ENCODE measurements at places on chromosomes 7 and 10.

DNA sequence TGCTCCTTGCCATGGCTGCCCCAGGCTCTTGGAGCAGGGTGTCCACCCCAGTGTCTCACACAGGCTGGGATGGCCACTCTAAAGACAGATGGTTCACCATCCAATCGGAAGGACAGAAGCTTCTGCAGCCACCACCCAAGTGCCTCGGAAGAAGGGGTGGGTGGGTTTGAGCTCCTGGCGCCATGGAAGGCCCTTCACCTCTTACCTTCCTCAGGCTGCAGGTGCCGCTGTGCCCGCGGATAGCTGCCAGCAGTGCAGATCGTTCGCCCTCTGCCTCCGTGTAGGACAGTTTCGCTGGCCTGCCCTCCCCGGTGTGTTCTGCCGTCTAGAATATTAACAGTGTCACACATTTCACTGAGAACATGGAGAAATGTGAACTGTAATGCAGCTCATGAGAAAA lies 243.6 kb upstream of the GRB10 start:
- DNase-seq = no peak

- no peak for DNase-seq
Observed at GRCh38 chr10:114029655-114030054, 14.0 kb upstream of the ADRB1 start.

- no peak for DNase-seq
Observed at GRCh38 chr7:30984359-30985107, 20.8 kb downstream of the GHRHR start.

DNA sequence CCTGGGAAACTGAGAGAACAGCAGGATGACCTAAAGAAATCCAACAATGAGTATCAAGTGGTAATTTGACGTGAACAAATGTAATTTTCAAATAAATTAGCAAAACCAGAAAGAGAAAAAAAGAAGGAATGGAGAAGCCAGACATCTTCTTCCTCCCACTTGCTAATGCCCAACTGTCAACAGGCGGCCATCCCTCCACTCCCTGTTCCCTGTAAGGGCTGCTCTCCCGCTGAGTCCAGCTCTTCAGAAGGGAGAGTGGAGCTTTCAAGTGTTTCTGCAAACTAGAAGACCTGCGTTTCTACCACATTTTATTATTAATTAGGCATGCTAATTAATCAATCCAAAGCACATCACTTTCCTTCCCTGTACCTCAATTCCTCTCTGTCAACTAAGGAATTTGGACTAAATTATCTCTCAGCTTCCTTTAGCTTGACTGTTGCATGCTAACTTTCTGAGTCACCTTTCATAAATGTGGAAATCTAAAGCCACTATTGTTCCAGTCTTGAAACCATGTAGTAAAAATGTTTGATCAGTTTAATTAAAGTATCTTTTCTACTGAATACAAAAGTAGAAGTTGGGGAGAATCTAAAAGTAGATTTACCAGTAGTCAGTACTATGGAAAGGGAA lies 48.4 kb upstream of the CUL1 start:
- DNase-seq = no peak

- no peak for DNase-seq
Observed at GRCh38 chr7:820341-820740, 11.9 kb upstream of the SUN1 start.

GRCh38 chr7:89060234-89060633 lies 264.7 kb upstream of the TEX47 start:
- no peak for DNase-seq

GRCh38 chr7:45198986-45199385 lies 41.4 kb downstream of the RAMP3 start:
- DNase-seq = no peak

DNA sequence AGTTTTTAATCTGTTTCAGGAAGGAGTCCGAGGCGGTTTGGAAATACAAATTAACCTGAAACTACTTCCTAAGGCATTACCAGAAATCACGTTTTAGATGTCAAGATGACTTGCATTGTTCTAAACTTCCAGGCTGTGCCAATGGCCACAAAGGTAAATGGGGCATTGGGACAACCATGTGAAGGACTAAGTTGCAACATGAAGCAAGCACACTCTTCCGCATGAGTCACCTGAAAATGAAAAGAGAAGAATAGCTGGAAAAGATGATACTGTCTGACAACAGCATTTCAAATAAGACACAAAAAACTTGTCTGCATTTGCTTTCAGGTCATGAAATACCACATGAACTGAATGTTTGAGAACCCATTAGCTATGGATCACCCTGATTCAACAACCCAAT lies 262.1 kb downstream of the AHR start:
- no peak for DNase-seq

GRCh38 chr7:80781146-80781545 lies 137.7 kb downstream of the SEMA3C start:
- no peak for DNase-seq

- no peak for DNase-seq
Observed at GRCh38 chr10:69078311-69078710, 9.6 kb upstream of the SRGN start.

- DNase-seq = no peak
Observed at GRCh38 chr7:106773228-106773627, 91.9 kb upstream of the PIK3CG start.

DNA sequence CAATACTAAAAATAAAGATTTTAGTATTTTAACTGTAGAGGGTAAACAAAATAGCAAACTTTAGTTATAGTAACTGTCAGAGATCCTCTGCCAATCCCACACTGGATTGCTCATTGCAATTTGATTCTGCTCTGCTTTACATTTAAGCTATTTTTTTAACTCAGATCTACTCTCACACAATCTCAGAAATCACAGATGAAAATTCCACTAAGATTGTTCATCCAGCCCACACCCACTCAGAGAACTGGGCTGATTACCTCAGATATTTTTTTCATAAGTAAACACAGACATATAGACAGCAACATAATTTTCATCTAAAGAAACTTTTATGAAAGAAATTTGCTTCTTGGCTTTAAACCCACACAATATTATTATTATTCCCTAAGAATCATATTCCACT lies 7.0 kb downstream of the OSBPL3 start:
- DNase-seq = no peak

GRCh38 chr10:85635650-85636049 lies 730.9 kb downstream of the GRID1 start:
- no peak for DNase-seq

GRCh38 chr10:9508606-9509005 lies 1454.1 kb downstream of the GATA3 start:
- DNase-seq = no peak

DNA sequence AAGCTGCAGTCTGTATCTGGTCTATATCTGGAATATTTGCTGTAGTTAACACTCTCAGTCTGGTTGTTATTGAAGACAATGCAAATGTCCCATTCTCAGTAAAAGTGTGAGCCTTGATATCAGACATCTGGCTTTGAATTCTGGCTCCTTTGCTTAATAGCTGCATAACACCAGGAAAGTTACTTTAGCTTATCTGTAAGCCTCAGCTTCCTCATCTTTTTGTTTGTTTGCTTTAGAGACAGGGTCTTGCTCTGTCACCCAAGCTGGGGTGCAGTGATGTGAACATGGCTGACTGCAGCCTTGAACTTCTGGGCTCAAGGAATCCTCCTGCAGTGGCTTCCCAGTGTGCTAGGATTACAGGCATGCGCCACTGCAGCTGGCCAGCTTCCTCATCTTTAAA lies 41.3 kb downstream of the CNNM2 start:
- no peak for DNase-seq

DNA sequence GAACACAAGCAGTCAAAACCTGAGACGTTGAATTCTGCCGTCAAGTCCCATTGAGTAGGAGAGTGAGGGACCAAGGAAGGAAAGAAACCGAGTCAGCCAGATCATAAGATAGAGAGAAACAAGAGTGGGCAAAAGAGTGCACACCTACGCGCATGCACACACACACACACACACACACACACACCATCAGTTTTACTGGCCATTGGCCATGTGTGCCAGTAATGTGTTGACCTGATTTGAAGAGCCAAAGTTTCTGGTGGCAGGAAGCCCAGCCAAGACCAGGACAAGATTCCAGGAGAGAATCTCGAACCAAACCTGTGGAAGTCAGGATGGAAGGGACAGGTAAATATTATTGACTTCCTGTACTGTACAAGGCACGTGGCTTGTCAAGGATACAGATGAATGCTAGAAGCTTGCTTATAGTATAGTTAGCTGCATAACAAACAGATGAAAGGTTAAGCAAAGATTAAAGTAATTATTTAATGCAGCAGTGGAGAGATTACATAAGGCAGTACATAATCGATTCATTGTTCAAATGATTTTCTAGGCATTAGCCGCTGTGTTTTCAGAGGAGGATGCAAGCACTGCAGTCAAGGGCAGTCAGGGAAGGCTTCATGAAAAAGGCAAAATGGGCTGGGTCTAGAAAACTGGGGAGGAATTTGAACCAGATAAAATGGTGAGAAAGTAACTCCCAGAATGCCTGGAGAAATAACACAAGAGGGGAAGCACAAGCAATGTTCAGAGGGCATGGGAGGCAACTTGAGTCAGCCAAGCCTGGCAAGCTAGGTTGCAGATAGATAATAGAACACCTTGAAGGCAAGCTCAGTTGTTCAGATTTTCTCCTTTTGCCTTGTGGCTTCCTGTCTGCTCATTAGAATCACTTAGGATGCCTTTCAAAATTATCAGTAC lies 2.7 kb upstream of the HYCC1 start:
- no peak for DNase-seq

DNA sequence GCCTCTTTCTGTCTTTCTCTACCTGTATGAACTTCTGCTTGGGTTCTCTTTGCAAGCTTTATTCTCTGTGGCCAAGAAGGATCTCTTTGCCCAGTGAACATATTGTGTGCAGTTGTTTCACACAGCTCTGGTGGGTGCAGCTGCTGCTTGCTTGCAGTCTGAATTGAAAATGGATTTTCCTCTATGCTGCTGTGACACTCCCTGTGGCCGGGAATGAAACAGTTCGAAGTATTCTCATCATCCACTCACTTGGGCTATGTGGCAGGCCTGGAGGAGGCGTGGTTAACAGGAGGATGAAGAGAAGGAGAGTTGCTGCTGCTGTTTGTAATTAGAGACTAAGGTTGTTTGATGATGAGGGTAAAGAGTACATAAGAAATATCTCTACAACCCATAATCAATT lies 28.4 kb upstream of the ITGA8 start:
- no peak for DNase-seq

DNA sequence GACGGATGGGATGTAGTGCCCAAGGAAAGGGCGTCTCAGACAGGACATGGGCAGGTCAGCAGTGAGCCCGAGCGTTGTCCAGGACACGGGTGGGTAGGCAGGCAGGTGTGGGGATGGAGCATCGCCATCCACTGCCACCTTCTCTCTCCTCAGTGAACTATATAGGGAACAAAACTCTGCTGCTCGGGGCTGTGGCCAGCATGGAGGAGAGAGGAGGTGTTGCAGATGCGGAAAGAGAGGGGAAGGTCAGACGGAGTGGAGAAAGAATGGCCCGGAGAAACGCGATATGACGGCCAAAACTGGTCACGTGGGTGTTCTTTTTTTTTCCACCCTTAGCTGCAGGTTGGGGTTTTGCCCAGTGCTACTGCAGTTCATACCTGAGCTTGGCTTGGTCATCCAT lies 71.2 kb downstream of the GRID1 start:
- DNase-seq = no peak

DNA sequence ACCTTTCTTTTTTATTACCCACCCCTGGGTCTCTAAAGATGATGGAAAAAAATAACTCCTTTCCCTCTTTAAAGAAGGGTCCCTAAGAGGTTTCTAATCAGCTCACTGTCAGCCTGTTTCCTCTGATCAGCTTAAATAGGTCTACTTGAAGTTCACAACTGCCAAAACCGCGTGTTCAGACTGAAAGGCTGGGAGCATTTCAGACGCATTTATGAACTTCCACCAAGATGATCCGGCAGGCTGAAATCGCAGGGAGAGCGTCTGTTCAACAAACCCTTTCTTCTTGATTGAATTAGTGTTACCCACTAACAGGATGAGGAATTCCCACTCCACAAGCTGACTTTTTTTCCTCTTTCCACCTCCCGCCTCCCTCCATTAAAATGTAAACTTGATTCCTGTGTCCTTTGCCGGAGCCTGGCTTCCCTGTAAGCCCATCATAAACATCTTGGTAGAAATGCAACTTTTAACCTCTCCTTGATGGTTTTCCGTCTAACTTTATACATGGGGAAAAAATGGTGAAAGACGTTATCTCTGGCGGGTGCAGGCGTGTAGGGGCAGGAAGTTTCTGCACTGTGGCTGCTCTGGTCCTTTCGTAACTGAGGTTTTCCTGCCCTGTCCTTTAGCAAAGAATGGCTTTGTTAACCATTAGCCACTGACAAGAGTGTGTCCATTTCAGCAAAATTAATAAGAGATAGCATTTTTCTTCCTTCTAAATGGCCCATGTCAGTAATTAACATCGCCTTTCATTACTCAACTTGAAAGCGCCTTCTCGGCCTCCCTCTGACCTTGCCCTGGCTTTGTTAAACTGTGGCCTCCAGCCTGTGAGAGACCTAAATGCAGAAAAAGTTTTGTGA lies 130.7 kb downstream of the BAMBI start:
- no peak for DNase-seq

DNA sequence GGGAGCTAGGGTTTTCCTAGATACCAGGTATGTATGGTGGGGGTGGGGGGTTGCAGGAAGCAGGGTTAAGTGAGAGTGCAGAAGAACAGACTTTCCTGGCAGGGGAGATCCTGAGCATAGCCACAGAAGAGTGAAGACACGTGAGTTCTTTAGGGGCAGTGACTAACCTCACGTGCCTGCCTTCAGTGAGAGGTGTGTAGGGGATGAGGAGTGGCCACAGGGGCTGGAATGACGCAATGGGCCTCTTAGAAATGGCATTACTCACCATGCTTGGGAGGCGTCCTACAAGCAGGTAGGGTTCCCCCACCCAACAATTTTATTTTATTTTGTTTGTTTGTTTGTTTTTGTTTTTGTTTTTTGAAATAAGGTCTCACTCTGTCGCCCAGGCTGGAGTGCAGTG lies 698.6 kb upstream of the NRP1 start:
- DNase-seq = no peak

DNA sequence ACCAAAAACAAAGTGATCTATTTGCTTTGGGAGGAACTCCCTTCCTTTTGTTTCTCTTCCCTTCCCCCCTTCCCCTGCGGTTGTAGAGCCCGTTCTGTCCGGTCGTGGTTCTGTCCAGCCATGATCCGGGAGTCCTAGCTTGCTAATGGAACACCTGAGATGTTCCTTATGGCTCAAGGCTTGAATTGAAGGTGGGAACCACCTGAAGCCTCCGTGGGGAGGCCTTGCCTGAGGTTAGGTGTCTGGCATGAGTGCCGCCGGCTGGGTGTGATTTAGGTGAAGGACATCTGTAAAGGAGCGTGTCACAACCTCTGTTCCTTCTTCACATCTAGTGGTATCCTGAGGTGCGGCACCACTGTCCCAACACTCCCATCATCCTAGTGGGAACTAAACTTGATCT lies 46.2 kb downstream of the DAGLB start:
- DNase-seq = no peak

- DNase-seq = no peak
Observed at GRCh38 chr7:140989068-140989467, 25.7 kb downstream of the MRPS33 start.

GRCh38 chr10:94490789-94491039 lies 54.9 kb upstream of the HELLS start:
- no peak for DNase-seq

- DNase-seq = no peak
Observed at GRCh38 chr10:11551916-11552602, 59.4 kb downstream of the USP6NL start.

- DNase-seq = no peak
Observed at GRCh38 chr7:134699021-134699818, 52.6 kb downstream of the BPGM start.

GRCh38 chr10:28842321-28842720 lies 165.0 kb downstream of the BAMBI start:
- DNase-seq = no peak

All from activated CD4-positive, alpha-beta T cell treated with anti-CD3 and anti-CD28 coated beads for 1 hour (primary cell).